AG09309 (cell line): ENCODE measurements at places on chromosomes 7 and 10.

- no peak for DNase-seq
Measured at GRCh38 chr7:30563326-30563942, 31.2 kb upstream of the GARS1 start.

GRCh38 chr7:66167773-66168387 lies 37.3 kb upstream of the TPST1 start:
- DNase-seq, result peak; percentile 49

- no peak for DNase-seq
Measured at GRCh38 chr10:24554036-24554435, 169.7 kb downstream of the ARHGAP21 start.

DNA sequence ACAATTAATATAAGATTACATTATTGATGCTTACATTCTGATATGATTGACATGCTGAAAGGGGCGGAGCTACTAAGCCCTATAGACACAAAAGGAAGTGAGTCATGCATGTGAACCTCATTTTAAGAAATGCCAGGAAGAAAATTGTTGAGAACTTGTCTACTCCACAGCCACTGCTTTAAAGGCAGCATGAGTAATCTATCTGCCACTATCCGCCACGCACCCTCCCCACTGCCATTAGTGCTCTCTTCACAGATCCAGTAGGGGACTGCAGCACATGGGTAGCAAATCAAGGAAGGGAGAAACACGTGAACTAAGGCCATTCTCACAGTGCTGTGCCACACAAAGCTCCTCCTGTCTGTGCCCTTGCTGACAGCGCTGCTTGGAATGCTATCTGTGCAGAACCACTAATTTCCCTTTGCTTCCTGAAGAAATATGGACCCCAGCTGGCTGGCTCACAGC lies 524.8 kb downstream of the GRM8 start:
- no peak for DNase-seq

DNA sequence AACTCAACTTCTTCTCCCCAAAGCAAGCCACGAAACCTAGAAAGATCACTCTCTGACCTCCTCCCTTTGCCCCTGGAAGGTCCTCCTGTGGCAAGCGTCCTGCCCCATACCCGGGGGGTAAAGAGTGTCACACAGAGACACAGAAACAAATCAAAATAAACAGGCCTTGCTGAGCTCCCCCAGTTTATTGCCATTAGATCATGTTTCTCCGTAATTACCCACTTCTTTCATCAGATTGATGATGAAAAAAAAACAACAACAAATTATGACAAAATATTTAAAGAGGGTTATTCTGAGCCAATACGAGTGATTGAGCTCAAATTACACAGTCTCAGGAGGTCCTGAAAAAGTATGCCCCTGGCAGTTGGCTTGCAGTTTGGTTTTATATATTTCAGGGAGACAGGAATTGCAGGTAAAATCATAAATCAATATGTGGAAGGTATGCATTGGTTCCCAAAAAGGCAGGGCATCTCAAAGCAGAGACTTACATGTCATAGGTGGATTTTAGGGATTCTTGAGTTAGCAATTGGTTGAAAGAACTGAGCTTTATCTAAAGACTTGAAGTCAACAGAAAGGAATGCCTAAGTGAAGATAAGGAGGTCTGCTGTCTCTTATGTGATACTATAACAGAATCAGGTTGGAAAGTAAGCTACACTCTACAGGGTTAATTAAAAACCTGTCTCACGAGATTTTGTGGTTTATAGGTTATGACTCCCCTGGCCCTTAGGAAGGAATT lies 86.2 kb downstream of the APBB1IP start:
- no peak for DNase-seq

GRCh38 chr10:131195558-131196159 lies 115.9 kb downstream of the TCERG1L start:
- no peak for DNase-seq

- no peak for DNase-seq
Measured at GRCh38 chr7:48363174-48363573, 191.9 kb downstream of the ABCA13 start.

DNA sequence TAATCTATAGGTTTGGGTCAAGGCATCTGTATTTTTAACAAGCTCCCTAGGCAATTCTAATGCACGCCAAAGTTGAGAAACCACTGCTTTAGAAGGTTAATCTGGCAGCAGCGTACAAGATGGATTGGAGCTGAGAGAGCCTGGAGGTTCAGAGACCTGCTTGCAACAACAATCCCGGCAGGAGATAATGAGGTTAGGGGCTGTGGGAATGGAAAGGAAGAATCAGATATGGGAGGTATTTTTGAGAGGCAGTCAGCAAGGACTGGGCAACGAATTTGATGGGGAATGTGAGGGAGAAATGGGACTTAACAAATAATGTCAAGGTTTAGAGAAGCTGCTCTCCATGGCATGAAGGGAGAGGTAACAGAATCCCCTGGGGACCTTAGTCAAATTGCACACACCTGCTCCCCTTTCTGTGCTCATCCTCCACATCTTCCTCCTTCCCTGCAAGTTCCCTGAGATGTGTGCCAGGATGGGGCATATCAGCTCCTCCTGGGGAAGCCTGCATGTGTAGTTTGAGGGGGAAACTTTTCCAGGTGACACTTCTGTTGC lies 731.0 kb upstream of the GALNT17 start:
- DNase-seq, result no peak

GRCh38 chr10:106816318-106817085 lies 348.0 kb downstream of the SORCS1 start:
- DNase-seq, result no peak

DNA sequence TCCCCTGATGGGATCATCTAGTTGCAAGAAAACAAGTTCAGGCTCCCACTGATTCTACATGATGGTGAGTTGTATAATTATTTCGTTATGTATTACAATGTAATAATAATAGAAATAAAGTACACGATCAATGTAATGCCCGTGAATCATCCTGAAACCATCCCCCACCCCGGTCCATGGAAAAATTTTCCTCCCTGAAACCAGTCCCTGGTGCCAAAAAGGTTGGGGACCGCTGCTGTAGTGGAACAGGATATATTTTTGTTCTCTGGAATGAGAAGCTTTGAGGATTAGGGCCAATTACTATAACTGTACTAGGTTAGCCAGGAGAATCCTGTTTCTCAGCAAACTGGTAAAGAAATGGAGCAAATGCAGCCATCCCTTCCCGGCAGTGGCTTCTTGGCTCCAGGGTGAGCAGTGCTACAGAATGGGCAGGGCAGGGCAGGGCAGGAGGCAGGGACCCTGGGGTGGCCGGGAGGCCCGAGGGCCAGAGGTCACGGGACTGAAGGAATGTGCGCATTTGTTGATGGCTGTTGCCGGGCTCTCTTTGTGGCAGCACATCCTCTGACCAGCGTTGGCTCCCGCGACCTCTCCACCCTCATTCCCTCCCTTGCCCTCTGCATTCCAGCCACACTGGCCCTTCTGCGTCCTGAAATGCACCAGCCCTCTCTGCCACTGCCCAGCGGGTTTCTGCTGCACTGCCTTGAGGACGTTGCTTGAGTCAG lies 162.3 kb upstream of the NPS start:
- DNase-seq, result no peak

GRCh38 chr7:82534684-82535083 lies 91.1 kb upstream of the CACNA2D1 start:
- no peak for DNase-seq

DNA sequence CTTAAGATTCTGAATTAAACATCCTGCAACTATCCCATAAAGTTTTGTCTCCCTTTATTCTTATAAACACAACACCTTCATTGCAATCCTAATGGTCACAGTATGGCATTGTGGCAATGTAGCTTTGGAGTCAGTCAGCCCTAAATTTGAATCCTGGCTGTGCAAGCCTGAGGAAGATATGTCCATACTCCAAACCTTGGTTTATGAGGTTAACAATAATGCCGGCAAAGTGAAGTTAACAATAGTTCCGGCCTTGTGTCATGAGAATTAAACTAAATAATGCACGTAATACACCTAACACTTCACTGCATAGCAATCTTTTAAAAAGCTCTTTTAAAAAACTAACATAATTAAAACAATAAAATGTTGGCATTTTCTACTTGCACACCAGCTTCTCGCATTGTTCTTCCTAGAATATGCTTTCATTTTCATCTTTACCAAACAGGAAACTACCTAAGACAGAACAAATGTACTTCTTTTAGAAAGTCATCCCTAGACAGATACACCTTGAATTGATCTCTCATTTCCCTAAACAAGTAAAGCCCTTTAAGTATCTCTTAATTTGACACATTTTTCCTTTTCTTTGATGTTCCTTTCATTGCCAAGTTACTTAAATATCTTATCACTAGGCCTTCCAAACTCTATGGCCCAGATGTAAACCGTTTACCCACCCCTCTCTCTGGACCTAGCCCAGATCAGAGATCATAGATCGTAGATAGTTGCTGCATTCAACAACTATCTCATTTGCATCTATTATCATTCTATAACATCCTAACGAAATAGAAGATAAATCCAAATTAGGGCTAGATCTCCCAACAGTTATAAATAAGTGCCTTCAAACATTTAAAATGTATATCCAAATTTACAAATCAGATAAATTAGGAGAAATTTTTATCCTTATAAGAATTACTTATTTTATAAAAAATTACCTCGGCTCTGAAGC lies 66.7 kb downstream of the CREB3L2 start:
- DNase-seq, result no peak

DNA sequence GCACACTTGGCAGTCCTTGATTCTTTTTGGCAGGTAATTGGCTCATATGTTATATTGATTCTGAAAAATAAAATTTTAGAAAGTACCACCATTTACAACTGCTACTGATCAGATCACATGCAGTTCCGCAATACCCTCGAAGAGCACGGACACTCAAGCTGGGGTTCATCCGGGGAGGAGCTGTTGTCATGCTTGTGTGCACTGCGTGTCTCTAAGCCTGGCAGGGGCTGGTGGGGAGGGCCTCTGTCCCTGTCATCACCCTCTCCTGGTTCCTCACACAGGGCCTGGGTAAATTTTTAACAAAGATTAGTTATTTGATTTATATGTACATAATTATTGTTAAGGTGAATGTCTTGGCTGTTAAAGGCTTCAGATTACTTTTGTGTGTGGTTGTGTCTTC lies 45.2 kb downstream of the TRRAP start:
- DNase-seq, result no peak

- no peak for DNase-seq
Measured at GRCh38 chr10:88082806-88083596, 219.6 kb downstream of the PTEN start.

GRCh38 chr7:92425311-92425947 lies 21.9 kb upstream of the GATAD1 start:
- DNase-seq, result no peak

DNA sequence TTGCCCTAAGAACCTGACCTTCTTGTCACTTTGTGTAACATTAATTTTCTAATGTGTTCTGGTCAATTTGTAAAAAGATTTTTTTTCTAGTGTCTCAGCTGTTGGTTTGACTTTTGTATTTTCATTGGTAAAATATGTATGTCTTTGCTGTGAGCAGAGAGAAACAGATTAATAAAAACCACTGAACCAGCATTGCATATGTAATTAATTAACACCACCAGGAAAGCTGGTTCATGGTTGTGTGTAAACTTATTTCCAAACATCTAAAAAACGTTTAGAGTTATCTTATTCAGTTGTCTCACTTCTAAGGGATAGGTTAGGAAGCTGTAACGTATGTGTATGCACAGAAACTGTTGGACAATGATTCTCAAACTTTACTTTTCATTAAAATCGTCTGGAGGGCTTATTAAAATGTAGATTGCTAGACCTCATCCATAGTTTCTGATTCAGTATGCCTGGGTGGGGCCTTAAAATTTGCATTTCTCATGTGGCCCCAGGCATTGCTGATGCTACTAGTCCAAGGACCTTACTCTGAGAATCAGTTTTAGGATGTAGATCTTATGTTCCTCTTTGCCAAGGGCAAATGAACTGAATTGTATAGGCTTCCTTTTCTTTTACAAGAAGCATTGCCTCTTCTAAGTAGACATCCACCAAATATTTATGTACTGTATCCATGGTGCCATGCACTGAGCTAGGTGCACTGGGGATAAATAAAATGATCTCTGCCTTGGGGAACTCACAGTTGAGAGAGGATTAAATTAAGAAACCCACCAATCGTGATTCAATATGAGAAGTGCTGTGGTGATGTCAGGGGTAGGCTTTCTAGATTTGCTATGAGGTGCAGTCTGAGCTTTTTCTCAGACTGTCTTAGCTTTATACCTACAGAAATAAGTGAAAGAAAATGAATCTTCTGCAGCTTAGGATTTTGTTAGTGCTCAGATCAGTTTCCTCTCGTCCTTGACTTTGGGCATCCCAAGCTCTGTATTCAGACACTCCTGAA lies 98.7 kb downstream of the AUTS2 start:
- no peak for DNase-seq

DNA sequence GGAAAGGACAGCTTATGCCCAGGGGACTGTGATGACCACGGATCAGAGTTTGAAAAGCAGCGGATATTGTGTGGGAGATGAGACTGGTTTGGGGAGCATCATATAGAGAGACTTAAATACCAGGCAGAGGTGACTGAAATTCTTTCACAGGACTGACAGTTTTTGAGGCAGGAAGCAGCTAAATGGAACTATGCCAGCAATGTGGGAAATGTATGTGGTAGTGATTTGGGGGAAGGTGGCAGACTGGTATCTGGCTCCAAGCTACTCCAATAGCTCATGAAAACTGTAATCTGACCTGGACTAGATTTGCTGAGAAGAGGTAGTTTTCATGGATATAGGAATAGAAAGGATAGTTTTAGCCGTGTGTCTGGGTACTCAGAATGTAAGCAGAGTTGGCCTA lies 592.6 kb downstream of the REEP3 start:
- DNase-seq, result no peak

- no peak for DNase-seq
Measured at GRCh38 chr10:84233940-84234339, 7.4 kb downstream of the LRIT1 start.

- no peak for DNase-seq
Measured at GRCh38 chr7:64509583-64509982, 53.3 kb downstream of the ZNF680 start.

GRCh38 chr10:11697718-11698527 lies 44.3 kb upstream of the ECHDC3 start:
- DNase-seq, result no peak

- no peak for DNase-seq
Measured at GRCh38 chr7:151431281-151431767, 8.6 kb downstream of the CRYGN start.

- DNase-seq, result no peak
Measured at GRCh38 chr10:73800560-73801252, 10.7 kb downstream of the NDST2 start.

DNA sequence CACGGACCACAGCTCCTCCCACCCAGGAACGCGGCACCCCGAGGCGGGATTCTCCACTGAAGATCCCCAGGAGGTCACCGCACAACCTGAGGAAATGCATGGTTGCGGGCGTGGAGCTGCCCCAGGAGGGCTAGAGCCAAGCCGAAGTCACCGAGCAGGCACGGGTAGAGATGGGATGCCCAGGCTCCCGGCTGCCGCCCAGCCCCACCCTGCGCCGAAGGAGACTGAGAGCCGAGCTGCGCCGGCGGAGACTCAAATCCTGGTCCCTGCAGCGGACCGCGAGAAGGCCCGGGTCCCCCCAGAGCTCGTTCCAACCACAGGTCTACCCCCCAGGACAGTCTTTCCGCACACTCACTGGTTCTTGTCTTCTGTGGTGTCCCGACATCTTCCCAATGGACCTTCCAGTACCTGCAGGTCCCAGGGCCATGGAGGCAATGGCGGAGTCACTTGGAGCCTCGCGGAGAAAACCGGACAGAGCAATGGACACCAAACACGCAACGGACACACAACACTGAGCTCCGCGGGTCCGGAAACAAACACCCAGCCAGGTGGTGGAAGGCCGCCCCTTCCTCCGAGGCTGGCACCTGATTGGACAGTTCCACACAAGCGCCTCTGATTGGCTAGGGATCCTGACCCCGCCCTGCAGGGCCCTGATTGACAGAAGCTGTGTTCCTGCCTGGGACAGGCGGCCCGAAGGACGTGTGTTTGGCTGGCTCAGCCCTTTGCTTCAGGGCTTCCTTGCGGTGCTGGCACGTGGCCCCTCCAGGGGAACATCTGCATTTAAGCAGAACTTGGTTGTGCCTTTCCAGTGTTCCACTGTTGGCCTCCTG lies 331.9 kb upstream of the NUPR2 start:
- no peak for DNase-seq
